ENCODE measurements at places on chromosomes 4 and X.

DNA sequence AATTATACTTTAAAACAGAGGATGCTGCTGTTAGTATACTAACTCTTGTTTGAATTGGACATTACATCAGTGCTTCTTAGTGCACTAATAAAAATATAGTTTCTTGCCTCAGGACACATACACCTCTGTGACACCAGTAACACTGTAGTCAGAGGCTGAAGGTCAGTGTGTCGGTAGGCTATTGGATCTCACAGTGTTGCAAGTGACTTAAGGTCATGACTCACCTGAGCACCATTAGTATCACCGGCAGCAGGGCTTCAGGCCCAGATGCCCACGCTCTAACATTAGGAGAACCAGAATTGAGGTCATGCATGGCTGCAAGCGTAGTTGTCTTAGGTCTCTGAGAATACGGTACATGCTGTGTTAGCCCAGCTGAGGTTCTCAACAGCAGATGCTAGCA, 15.2 kb downstream of the ETDC start:
- no peak for ATAC-seq

DNA sequence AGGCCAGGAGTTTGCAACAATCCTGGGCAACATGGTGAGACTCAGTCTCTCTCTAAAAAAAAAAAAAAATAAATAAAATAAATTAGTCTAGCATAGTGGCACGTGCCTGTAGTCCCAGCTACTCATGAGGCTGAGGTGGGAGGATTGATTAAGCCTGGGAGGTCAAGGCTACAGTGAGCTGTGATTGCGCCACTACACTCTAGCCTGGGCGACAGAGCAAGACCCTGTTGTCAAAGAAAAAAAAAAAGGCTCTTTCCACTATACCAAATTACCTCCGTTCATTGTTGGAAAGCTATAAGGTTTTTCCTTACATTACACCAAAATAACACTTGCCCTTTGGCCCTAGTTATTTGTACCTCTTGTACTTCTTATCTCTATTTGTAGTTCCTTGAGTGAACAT, 9.9 kb upstream of the PRSS48 start:
- no peak for ATAC-seq

DNA sequence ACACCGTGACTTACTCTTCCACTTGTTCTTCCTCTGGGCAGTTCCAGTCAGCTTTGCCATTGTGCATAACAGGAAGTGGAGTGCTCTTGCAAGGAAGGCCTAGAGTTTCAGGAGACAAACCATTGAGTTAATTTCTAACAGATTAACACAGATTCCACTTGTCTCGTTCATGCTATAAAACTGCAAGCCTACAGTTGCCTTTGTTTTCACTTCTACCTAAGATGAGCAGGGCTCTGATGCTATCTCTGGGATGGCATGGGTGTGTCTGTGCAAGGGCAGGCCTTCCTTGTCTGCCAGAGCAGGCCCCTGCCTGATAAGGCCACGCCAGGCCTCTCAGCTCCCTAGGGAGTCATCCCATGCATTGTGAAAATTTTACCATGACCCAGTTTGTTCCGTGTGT, 67.7 kb upstream of the PGRMC2 start:
- no peak for ATAC-seq

- no peak for ATAC-seq
Observed at GRCh38 chr4:87545052-87545451, 15.9 kb upstream of the SPARCL1 start.

GRCh38 chrX:31384471-31384870, 312.6 kb upstream of the FTHL17 start:
- ATAC-seq: no peak
